ENCODE measurements at places on chromosomes 16 and 17.
A peak's percentile ranks its signal among the peaks of the same experiment; 100 is the strongest.

- DNase-seq, result no peak
Observed at GRCh38 chr16:6576606-6577005, 756.0 kb upstream of the RBFOX1 start.

- DNase-seq, result no peak
Observed at GRCh38 chr16:53022374-53022773, 30.3 kb downstream of the CHD9NB start.

DNA sequence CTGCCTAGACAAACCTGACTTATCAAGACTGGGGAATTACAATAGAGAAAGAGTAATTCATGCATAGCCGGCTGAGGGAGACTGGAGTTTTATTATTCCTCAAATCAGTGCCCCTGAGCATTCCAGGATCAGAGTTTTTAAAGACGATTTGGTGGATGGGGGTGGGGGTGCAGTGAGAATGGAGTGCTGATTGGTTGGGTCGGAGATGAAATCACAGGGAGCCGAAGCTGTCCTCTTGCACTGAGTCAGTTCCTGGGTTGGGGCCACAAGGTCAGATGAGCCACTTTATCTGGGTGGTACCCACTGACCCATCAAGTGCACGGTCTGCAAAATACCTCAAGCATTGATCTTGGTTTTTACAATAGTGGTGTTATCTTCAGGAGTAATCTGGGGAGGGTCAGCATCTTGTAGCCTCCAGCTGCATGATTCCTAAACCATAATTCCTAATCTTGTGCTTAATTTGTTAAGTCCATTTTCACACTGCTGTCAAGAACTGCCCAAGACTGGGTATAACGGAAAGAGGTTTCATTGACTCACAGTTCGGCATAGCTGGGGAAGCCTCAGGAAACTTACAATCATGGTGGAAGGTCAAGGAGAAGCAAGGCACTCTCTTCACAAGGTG is 69.6 kb downstream of the MARF1 start:
- no peak for DNase-seq

GRCh38 chr16:81482329-81483063 is 37.9 kb downstream of the CMIP start:
- no peak for DNase-seq

- DNase-seq, result no peak
Observed at GRCh38 chr17:3879591-3880417, 13.0 kb downstream of the CAMKK1 start.

DNA sequence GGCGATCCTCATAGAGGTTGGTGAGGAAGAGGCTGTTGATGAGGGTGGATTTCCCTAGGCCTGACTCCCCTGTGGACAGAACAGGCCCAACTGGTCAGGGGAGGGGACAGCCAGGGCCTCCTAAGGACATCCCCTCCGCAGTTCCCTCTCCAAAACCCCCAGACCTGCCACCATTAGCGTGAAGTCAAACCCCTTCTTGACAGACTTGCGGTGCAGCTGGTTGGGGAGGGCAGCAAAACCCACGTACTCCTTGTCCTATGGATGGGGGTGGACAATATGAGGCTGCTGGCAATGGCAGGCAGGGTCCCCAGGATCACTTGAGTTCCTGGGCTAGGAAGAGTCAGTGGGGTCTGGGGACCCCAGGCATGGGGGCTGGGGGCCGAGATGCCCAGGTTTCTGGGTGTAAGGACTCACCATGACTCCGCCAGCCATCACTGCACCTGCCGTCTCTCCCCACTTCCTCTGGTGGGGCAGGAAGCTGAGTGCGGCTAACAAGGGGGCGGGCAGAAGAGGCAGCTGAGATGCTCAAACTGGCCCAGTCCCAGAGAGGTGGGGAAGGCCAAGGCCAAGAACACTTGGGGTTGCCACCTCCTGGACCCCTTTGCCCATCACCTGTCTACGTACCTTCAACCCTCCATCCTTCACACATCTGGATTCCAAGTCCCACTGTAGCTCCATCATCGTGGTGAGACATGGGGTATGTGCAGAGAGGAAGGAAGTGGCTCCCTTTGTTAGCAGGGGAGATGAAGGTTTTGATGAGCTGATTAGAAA is at the start of gene SEPTIN1:
TSS of gene SEPTIN1 (minus strand) at position 451 of the 771 bp plus-strand sequence. CDS start at position 432, 19 bp downstream.
- DNase-seq, result peak; percentile 56

- DNase-seq, result no peak
Observed at GRCh38 chr17:11138023-11138422, 103.0 kb upstream of the SHISA6 start.

DNA sequence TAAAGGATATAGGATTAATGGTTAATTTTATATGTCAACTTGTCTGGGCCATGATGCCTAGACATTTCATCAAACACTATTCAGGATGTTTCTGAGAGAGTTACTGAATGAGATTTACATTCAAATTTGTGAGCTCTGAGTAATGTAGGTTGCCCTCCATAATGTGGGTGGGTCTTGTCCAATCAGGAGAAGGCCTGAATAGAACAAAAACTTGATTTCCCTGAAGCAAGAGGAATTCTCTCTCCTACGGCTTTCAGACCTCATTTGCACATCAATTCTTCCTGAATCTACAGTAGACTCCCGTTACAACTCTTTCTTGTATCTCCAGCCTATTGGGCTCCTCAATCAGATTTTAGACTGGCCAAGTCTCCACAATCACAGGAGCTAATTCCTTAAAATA is 377.9 kb upstream of the PMFBP1 start:
- no peak for DNase-seq

DNA sequence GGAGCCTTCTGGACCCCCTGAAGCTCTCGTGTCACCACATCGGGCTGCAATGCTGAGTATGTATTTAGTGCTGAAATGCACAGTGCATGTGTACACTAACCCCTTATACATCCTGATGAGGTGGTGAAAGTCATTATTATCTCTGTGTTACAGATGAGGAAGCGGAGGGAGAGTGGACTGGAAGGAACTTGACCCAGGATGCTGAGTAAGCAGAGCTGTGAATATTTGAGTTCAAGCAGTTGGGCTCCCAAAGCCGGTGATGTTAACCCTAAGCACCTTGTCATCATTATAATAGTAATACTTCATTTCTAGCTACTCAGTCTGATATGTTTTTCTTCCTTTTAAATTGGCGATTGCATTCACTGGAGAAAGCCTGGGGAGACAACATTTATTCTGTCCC is 25.9 kb upstream of the NKD1 start:
- no peak for DNase-seq

- peak; percentile 88 for DNase-seq
Observed at GRCh38 chr16:70289229-70290094, at the start of gene AARS1. TSS of gene AARS1 (minus strand) at chr16:70289506. CDS start at chr16:70282763, 6,743 bp downstream.

DNA sequence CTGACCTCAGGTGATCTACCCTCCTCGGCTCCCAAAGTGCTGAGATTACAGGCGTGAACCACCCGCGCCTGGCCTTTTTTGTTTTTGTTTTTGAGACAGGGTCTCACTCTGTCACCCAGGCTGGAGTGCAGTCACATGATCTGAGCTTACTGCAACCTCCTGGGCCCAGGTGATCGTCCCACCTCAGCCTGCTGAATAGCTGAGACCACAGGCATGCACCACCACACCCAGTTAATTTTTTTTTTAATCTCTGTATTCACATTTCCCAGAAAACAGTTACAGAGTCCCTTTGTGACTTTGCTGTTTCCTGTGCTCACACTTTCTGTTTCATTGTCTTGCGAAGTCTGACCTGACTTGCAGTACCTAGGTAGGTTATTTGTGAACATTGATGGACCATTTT is 2.7 kb downstream of the CLUAP1 start:
- no peak for DNase-seq

DNA sequence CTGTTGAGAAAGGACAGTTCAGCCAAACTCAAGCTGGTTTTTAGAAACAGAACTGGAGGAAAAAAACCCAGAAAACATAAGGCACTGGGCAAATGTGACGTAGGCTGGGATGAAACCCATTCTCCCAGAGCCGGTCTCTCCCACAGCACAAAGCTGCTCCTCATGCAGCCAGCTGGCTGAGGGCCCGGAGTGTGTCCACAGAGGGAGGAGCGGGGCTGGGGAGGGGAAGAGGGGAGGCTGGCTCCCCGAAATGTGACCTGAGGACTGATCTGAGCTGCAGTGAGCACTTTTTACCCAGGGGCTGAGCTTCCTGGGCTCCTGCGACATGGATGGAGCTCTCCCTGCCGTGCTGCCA is 20.8 kb downstream of the FOXF1 start:
- no peak for DNase-seq

GRCh38 chr16:82567175-82567574 is 59.6 kb upstream of the CDH13 start:
- DNase-seq, result no peak

DNA sequence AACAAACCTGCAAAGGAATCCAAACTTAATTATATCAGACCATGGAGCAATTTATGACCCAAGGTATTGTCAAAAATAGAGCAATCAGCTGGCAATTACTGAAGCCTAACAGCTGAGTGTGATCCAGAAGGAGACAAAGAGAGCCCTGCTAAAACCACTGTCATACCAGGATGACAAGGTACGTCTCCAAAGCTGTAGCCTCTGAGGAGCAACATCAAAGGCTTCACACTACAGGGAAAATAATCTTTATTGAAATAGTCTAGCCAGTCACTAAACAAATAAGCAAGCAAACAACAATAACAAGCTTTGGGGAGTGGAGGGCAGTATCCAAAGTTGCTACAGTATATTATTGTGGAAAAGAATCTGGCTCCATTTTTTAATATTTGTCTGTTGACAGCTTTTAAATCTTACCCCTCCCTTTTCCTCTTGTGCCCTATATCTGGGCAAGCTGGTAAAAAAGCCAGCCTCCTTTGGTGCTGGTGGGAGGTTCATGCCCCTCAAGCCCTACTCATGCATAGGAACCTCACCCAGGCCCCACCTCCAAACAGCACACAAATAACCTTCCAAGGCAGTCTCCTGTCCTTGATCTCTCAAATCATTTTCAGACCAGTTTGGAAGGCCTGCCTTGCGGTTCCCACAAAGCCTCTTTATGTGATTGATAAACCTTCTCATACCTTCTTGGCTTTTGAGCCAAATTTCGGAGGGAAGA is 73.7 kb downstream of the ITFG1 start:
- DNase-seq, result no peak

- no peak for DNase-seq
Observed at GRCh38 chr17:8120520-8121406, 2.4 kb upstream of the ALOXE3 start.

DNA sequence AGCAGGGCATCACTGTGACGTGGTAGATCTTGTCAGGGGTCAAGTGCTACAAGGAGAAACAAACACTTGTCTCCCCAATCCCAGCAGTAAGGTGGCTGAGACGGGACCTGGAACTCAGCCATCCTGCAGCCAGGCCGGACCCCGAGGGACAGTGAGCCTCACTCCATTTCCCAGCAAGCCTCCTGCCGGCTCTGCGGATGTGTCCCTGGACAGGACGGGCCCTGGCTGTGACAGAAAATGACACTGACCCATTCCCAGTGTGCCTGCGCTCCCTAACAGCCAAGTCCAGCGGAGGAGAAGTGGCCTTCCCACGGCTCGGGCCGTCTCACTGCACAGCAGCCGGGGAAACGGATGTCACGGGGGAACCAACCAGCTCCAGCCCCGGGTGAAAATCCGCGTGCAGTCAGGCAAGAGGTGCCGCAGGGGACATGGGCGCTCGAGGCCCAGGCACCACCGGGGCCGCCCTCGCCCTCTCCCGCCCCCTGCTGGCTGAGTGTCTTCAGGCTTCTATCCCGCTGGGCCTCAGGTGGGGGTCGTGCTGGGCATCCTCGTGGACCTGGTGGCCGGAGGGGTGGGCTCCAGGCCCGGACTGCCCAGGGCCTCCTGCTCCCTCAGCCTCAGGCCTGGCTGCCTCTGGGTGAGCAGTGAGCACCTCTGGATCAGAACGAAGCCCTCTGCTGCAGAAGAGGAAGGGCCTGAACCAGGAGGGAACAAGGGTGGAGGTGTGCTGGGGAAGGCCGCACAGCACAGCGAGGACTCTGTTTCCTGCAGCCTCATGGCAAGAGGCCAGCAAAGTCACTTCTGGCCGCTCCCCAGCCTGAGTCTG is 6.7 kb downstream of the HAGHL start:
- no peak for DNase-seq

DNA sequence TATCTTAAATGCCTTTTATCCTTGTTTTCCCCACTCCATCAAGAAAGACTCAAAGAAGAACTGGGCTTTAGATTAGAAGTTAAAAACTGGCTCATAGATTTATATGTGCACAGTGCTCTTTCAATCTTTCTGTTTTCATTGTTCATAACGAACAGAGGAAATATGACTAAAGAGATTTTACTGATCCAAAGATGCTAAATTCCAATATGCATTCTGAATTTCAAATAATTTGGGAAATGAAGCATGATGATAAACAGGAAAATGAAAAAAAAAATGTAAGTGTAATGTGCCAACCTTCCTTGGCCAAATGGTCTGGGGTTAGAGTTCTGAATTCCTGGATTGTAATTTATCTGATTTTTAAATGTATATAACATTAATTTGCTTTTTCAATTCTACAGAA is 25.0 kb upstream of the SMIM36 start:
- no peak for DNase-seq

- no peak for DNase-seq
Observed at GRCh38 chr16:87423429-87423828, 31.3 kb downstream of the MAP1LC3B start.

- no peak for DNase-seq
Observed at GRCh38 chr17:31453896-31454295, 62.4 kb downstream of the RAB11FIP4 start.

- no peak for DNase-seq
Observed at GRCh38 chr17:31275116-31275515, 21.9 kb downstream of the OMG start.

DNA sequence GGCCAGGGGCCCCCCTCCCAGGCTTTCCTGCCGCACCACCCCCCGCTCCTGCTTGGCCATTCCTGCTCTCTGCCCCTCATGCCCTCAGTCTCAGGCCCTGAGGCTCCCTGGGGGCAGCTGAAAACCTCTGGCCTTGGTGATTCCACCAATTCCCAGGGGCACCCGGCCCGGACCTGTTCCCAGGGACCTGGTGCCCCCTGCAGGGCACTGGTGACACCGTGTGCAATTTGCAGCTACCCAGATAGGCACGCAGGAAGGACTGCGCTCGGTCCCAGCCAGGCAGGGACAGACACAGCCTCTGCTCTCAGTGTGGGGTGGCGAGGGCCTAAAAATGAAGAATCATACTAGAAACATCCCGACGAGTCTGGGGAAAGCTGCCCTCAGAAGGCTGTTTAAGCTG is 13.4 kb downstream of the WFDC1 start:
- DNase-seq, result no peak

- DNase-seq, result no peak
Observed at GRCh38 chr17:48555258-48556228, 10.6 kb upstream of the HOXB2 start.

GRCh38 chr17:60303406-60304099 is 88.4 kb downstream of the USP32 start:
- DNase-seq, result no peak

GRCh38 chr17:29257756-29258155 is 11.1 kb downstream of the CRYBA1 start:
- no peak for DNase-seq

All from stimulated activated CD4-positive, alpha-beta T cell treated with anti-CD3 and anti-CD28 coated beads, TNF-alpha, amount 100 ng/mL, for 1 hour (primary cell).